GDM1 (cell line): ENCODE measurements at places on chromosomes 4 and X.

DNA sequence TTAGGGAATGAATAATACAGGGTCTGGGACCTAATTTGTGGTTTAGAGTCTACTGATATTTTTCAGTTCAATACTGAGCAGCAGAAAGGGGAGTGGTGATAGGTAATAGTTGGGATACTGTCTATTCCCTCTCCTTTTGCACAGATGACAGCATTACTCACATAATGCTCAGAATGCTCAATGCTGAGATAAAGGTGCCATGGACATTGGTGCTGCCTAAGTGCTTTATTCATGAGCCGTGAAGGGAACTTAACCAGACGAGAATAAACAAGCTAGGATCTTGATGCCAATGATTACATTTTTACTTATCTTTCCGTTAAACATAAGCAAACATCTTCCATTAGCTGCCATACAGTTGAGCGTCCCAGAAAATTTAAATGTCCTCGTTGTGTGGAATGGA lies 75.6 kb downstream of the STK32B start:
- DNase-seq: no peak

DNA sequence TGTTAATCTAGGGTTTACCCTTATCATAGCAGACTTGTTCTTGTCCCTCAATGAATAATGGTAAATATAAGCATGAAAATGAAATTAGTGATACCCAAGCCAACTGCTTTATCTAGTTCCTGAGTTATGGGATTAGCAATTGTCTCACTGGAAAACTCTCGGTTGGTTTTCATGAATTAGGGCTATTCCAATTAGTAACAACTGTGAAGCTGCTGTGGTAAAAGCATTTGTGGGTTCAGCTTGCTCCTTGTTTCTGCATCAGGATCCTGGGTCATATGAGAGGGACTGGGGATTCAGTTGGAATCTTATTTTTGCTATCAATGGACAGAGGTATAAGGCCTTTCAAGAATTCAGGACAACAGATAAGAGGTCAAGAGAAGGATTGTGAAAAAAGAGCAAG lies 50.2 kb downstream of the DCX start:
- no peak for DNase-seq

GRCh38 chr4:6273661-6273990 lies 4.0 kb downstream of the WFS1 start:
- no peak for DNase-seq

DNA sequence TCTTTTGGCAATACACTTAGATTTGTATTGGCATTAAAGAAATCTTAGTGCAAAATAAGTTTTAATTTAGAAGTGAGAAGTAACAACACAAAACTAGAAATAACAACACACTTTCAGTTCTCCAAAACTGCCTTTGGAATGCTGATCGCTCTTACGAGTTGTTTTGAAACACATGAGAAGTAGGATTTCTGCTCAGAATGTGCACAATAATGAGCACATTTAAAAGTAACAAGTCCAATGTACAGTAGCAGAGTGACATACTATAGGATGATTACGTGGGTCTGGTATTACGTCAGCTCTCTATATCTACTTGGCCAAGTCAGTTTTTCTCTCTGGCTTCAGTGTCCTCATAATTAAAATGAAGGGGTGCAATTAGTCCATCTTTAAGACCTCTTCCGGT lies 164.8 kb downstream of the CHM start:
- no peak for DNase-seq

DNA sequence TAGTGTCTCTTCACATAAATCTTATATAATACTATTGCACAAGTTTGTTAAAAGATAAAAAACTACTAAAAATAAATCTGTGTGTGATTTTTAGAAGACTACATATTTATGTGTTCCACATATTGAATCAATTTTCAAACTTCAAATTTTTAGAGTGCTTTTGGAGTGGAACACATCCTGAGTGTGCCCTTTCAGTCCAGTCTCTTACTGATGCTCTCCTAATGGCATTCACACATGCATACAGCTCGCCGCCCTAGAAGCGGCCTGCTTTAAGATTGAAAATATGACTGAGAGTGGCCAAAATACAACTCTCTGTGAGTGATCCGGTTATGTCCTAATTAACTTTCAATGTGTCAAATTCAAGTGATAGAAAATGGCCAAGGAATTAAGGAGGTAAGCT lies 628.8 kb downstream of the ANKRD50 start:
- no peak for DNase-seq

DNA sequence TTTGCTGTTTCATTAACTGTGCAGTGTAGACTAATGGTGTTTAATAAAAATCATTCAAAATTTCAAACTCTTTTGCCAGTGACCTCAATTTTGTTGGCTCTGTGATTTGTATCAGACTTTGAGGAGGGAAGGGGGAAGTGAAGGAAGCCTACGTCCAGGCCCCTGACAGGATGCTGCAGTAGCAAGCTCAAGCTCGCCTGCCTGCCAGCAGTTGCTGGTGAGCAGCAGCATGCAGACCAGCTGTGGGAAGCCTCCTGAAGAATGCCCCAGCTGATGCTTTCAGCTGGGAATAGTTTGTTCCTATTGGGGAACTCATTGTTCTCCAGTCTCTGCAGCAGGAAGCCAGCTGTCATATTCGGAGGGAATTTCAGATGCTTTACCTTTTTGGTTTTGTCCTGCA lies 495.2 kb downstream of the AFF2 start:
- no peak for DNase-seq

GRCh38 chr4:155529272-155529671 lies 137.4 kb upstream of the GUCY1A1 start:
- peak; percentile 26 for DNase-seq

DNA sequence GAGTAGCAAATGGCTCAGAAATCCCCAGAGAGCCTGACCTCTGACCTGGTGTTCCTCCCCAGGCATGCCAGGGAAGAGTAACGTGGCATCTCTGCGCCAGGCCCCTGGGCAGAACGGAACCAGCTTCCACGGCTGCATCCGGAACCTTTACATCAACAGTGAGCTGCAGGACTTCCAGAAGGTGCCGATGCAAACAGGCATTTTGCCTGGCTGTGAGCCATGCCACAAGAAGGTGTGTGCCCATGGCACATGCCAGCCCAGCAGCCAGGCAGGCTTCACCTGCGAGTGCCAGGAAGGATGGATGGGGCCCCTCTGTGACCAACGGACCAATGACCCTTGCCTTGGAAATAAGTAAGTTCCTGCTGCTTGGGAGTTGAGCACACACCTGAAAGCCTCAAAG lies 83.4 kb upstream of the PACRGL start:
- DNase-seq: no peak

GRCh38 chr4:183229397-183229796 lies 90.7 kb downstream of the CLDN22 start:
- no peak for DNase-seq

DNA sequence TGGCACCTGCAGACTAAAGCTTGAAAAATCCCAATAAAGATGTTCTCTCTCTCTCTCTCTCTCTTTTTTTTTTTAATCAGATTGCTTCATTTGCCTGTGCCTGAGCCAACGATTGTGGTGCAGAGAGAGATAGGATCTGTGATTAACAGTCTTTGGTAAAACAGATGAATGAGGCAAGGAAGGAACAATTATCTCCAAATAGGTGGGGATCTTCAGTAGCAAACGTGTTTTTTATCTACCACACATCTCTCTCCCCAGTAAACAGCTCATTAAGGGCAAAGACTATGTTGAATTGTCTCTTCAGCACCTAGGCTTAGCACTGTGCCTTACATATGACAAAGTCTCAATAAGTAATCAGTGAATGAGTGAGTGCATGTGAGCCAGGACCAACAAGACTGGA lies 96.3 kb downstream of the SMIM20 start:
- DNase-seq: no peak

DNA sequence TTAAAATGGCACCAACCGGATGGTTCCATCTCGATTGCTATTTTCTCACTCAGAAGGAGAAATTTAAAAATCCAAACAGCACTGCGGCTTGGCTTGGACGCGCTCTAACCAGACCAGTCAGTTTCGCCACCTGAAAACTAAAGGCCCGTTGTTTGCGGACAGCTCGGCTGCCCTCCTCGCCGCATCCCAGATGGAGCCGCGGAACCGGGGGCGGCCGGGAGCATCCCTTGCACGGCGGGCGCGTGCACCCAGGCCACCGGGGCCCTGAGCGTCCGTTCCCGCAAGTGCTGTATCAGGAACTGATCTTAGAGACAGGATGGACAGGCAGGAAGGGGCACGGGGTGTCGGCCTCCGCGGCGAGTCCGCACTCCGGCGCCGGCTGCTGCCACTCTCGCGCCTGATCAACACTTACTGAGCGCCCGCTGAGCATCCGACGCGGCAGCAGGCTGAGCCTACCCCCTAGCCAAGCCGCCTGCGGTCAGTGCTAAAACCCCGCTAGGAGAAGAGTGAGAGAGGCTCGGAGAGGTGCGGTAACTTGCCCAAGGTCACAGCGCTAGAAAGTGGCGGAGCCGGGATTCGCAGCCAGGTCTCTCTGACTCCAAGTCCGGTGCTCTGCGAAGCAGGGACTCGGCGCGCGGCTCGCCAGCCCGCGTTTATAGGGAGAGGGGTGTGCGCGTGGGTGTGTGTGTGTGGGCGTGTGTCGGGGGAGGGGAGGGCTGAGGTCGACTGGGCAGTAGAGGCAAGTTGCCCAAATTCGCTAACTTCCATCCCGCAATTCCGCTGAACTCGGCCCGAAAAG lies at the start of gene CITED1:
CITED1 (minus strand) TSS at position 629 of the 799 bp plus-strand sequence. CDS start 3,045 bp downstream, outside the sequence.
- no peak for DNase-seq

GRCh38 chrX:128807367-128807766 lies 715.9 kb downstream of the SMARCA1 start:
- DNase-seq: no peak

- DNase-seq: no peak
These were observed 123.2 kb upstream of the FAM9C start for GRCh38 chrX:13167481-13168231.

GRCh38 chr4:79920163-79920853 lies 152.7 kb downstream of the ANTXR2 start:
- no peak for DNase-seq

GRCh38 chrX:9635803-9636202 lies 129.8 kb downstream of the GPR143 start:
- DNase-seq: no peak

DNA sequence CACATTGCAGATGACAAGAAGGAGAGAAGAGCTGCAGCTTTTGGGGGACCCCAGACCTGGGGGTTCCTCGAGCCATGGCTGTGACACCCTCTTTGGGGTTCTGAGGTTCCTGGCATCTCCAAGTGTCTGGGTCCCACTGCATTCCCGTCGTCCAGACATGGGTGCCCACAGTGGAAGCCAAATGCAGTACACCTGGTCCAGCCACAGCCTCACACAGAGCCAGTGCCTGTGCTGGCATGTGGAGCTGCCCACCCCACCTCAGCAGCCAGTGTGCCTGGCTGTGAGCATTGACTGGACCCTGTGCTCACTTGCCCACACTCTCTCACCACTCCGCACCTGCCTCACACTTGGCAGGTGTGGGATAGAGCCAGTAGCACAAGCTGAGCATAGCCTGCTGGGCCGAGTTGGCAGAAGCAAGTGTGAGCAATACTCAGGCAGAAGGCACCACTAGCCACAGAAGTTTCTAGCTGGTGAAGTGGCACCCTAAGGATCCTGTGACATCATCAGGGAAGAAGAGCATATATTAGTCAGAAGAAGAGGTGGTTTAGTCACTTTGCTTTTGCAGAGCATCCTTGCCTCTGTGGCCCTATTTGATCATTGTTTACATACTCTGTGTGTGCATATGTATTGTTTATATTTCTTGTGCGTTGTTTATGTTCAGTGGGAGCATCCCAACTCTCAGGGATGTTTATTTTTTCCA lies 65.0 kb upstream of the MAGEB2 start:
- no peak for DNase-seq

- no peak for DNase-seq
These were observed 7.9 kb downstream of the TADA2B start for GRCh38 chr4:7051144-7051495.

DNA sequence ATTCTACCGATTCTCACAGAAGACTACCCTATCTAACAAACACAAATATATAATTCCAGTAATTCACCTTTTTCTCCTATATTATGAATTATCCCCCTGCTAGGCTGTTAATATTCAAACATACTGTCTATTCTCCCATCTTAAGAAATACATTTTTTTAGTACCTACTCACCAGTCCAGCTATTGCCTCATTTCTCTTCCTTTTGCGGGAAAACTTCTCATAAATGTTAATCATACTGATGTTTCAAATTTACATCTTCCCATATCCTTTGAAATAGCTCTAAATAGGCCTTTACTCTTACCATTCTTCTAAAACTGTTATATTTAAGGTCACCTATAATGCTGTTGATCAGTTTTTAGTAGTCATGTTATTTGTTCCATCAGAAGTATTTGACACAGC lies 759.1 kb upstream of the SLIT2 start:
- no peak for DNase-seq

GRCh38 chrX:39480963-39481362 lies 616.8 kb downstream of the BCOR start:
- DNase-seq: no peak

- no peak for DNase-seq
These were observed 28.9 kb downstream of the TIGD2 start for GRCh38 chr4:89140168-89140759.

- DNase-seq: no peak
These were observed 308 bp upstream of the TLR2 start for GRCh38 chr4:153683763-153684181.

DNA sequence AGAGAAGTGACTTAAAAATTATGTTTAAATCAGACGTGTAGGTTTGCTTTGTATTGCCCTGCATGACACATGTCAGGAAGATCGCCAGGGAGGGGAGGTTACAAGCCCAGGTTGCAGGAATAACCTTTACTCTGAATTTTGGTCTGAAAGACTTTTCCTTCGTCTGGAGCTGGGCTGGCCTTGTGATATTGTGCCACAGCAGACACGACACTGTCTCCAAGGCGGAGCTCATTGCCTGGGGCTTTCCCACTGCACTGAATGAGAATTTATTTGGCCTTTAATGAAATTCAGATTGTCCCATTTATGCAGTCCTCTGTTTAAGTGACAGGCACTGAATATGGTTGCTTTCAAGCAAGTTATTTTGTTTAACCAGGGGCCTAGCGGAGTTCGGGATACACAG lies 45.1 kb downstream of the RHOH start:
- no peak for DNase-seq

DNA sequence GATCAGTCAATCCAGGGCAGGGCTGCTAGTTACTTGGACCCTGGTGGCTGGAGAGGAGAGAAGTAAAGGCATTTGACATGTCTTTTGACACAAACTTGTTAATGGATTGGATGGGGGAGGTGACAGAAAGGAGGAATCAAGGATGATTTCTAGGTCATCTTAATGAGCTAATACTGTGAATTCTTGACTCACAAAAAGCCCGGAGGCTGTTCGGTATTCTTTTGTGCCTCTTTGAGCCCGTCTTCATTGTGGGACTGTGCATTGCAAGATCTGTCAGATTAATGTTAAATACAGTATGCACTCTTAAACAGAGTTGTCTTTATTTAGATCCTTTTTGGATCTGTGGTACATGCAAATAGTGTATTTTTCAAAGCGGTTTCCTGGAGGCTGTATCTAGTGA lies 25.1 kb downstream of the POLA1 start:
- no peak for DNase-seq

DNA sequence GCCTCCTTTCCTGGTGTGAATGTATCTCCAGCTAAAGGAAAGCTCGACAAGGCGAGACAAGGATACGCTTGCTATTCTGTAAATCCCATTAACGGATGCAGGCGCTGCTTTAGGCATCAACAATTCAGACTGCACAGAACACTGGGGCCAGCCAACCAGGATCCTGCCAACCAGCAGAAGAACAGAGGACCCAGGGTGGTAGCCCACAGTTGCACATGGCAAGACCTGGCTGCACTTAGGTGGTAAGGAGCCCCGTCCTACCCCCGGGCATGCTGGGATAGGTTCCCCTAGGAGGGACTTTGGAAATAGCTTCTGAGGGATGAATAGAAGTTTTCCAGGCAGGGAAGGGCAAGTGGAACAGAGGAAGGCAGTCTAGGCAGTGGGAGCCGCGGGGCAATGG lies 20.7 kb downstream of the PSAPL1 start:
- DNase-seq: no peak

- DNase-seq: no peak
These were observed 52.9 kb upstream of the CXCL8 start for GRCh38 chr4:73687421-73687820.
